ENCODE measurements at places on chromosomes 1 and 21.

DNA sequence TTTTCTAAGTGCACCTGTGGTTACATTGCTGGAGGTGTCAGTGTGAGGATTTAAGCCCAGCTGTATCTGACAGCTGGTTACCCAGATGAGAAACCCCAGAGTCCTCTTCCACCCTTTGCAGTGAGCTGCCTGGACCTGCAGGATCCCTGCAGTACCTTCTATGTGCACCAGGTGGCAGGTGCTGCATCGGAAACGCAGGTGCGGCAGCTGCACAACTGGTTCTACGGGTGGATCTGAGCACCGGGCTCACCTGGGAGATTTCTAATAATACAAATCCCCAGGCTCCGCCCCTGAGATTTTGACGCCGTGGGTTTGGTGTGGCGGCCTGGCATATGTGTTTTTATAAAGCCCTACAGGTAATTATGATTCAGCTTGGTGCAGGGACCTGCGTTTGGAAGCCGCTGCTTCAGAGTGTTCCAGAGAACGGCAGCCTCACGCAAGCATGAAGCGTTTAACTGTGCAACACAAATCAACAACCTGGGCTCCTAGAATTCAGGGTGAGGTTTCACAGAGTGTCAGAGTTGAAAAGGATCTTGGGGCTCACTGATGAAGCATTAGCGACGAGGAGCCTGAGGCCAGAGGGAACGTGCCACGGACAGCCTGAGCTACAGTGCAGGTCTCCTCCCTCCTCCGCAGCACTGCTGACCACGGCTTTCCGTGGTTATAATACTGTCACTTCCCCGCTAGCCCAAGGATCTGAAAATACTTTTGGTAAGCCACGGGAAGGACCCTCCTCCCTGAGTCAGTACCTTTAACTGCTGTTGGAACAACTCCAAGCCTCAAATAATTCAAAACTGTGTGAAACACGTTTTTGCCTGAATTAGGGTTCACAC, 96.7 kb upstream of the TRABD2B start:
- DNase-seq, result peak; percentile 18

DNA sequence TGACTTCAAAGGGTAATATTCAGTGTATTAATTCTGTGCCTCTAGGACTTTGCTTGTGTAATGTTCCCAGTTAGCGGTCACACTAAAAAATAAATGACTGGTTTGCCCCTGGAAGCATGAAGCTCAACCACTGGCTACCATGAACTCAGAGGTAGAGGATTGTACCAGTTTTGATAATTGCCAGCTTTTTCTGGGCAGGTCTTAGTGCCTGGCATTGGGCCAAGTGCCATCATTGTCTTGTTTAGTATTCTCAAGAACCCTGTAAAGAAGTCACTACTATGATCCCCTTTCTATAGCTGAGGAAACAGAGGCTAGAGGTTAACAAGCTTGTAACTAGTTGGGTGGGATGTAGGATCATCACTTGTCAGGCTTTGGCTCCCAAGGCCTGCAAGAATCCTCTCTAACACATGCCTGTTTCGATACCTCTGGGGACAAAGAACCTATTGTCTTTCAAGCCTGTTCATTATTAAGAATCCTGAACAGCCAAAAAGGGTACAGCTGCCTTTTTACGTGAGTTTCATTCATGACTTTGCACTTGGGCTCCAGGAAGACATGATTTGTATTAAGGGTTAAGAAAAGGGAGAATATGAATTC, 121.9 kb upstream of the JUN start:
- no peak for DNase-seq

- peak; percentile 47 for DNase-seq
Observed at GRCh38 chr21:45618287-45618686, 25.2 kb upstream of the PCBP3 start.

- no peak for DNase-seq
Observed at GRCh38 chr1:181778640-181779260, 282.8 kb downstream of the ZNF648 start.

GRCh38 chr1:77316966-77317365, 35.1 kb downstream of the AK5 start:
- DNase-seq, result peak; percentile 48

DNA sequence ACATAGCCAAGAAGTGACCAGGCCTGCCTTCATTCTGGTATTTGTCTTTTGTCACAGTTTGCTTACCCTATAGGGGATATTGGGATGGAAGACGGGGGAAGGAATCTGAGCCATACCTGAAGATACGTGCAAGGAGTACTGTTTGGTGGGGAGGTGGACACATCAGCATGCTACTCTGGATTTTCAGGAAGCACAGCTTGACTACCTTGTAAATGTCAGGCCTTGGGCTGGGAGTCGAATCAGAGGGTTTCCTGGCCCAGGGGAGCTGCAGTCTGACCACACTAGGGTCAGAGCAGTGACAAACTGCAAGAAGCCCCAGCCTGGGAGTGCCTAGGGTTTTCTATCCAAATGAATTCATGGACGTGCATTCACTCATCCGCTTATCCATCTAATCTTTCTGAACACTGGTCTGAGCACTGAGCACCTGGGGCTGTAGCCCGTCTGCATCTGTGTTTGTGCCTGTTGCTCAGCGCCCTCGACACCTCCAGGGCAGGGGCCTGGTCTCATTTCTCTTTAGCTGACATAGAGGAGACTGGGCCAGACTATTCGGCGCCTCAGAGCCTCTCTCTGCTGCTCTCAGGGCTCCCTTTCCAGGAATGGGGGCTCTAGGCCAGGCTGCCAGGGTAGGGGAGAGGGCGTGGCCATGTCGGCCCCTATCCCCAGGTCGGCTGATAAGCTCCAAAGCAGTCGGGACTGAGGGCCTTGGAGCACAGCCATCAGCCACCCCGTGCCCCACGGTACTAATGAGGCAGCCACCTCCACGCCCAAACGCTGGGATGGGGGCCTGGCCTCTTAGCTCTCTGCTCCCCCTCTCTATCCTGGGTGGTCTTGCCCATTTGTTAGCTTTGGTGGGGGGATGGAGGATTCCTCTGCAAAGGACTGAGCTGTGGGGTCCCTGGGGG, 47.0 kb upstream of the SLC2A1 start:
- no peak for DNase-seq

DNA sequence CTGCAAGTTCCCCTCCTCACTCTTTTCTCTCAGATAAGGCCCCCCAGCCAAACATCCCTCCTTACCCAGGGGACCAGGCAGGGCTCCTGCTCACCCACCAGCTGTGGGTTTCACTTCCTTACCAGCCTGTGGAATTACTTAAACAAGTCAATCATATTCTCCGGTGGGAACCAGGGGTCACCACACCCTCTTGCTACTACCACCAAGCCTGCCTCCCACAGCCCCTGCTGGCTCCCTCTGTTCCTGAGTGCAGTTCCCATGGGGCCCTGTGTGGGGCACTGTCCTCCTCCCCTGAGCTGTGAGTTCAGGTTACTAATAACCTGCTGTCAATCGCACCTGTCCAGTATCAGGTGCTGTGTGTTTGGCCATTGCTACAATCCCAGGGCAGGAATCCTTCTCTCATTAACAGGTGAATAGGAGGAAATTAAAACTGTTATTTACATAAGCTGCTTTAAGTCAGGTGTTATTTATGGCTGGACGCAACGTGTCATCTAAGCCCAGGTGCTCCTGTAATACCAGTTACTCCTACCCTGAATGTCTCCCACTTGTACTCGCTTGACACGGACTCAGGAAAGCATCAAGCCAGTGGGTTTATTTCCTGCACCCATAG, 53.1 kb upstream of the LBR start:
- no peak for DNase-seq

DNA sequence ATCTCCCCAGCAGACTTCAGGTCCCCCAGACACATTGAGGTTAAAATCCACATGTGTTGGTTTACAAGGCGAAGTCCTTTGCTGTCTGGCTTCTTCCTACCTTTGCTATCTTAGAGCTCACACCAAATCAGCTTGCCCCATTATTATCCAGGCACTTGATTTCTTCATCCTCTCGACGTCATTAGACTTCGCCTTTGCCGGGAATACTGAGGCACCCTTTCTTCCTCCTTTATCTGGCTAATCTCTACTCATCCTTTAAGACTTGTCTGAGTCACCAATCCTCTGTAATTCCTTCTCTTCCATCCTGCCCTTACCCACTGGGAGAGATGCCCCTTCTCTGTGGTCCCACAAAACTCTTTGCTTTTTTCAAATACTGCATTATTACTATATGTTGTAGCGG, 9.2 kb upstream of the XCL2 start:
- no peak for DNase-seq

- no peak for DNase-seq
Observed at GRCh38 chr1:34795916-34796315, 3.1 kb downstream of the GJA4 start.

- DNase-seq, result no peak
Observed at GRCh38 chr21:31802331-31802730, 70.4 kb upstream of the SCAF4 start.

- DNase-seq, result no peak
Observed at GRCh38 chr1:229121845-229122436, 149.0 kb upstream of the RAB4A start.

- no peak for DNase-seq
Observed at GRCh38 chr1:43557744-43558245, 27.1 kb downstream of the PTPRF start.

DNA sequence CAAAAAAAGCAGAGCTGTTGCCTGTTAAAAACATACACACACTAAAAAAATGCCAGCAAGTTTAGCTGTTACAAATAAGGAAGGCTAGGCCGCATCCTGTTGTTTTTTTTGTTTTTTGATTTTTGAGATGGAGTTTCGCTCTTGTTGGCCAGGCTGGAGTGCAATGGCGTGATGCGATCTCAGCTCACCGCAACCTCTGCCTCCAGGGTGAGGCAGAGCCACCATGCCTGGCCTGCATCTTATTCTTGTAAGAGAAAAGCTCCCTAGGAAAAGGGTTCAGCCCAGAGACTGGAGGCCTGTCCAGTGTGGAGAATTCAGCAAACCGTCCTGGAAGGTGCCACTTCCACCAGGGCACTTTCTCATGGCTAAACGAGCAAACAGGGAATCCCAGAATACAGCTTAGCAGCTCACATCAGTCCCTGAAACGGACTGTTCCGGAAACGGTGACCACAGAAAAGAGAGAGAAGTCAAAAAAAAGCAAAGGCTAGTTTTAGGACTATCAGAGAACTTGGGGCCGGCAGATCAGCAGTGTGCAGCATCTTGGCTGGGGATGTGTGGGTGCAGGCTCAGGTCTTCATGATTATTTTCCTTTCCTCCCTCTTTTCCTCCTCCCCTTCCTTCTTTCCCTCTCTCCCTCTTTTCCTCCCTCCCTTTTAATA, 283.6 kb downstream of the AJAP1 start:
- DNase-seq, result no peak

DNA sequence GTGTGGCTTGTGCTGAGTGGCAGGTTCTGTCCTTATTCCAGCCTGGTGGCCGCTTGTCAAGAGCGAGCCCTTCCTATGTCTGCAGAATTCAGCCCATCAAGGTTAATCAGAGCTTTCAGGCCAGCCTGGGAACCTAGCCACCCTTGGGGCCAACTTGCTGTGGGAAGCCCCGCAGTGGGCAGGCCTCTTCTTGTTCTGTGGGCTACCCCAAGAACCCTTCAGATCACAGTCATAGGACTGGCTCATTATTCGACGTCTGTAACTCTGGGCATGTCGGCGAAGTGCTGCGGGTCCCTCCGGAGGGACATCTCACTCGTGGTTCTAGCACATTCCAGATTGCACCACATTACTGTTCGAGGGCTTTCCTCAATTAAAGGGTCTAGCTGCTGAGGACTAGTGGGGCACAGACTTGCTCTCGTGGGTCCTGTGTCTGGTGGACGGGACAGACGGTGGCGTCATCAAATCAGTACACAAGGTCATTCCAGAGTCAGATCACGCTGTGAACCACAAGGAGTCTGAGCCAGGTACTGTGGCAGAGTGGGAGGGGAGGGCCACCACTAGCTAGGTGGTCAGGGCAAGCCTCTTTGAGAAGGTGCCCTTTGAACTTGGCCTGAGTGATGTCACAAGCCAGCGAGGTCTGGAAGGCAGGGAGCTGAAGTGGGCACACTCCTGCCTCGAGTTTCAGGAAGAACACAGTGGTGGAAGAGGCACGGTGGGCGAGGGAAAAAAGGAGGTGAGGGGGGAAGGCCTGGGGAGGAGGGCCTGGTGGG, 20.3 kb upstream of the TNFRSF1B start:
- DNase-seq, result no peak

- DNase-seq, result no peak
Observed at GRCh38 chr1:5944154-5944842, 47.9 kb downstream of the NPHP4 start.

DNA sequence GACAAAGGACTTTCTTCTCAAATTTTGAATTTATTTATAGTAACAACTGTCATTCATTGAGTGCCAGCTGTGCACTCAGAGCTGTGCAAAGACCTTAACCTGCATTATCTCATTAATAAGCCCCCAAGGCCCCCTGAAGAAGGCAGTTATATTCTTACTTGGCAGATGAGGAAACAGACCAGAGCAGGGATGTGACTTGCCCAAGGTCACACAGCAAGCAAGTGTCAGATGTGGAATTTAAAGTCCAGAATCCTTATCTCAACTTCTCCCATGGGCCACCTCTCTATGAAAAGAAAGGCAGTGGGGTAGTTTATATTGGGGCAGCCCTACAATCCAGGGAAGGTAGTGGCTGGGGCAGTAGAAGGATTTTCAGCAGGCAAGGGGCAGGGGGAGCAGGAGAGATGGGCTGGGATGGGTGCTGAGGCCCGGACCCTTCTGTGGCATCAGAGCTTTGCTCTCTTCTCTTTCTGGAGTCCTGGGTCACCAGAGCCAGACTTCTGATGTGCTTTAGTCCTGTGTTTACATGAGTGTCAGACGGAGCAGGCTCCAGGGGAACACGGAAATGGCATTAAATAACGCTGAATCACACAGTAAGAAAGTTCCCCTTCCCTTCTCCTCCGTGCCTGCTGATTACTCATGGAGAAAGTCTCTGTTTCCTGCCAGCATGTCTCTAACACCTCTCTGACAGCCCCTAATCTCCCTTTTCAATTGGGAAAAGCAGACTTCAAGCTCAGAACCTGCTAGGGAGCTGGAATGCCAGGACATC, 39.5 kb downstream of the EPHB2 start:
- DNase-seq, result peak; percentile 98

- DNase-seq, result no peak
Observed at GRCh38 chr1:38699330-38700076, 160.1 kb downstream of the RRAGC start.

DNA sequence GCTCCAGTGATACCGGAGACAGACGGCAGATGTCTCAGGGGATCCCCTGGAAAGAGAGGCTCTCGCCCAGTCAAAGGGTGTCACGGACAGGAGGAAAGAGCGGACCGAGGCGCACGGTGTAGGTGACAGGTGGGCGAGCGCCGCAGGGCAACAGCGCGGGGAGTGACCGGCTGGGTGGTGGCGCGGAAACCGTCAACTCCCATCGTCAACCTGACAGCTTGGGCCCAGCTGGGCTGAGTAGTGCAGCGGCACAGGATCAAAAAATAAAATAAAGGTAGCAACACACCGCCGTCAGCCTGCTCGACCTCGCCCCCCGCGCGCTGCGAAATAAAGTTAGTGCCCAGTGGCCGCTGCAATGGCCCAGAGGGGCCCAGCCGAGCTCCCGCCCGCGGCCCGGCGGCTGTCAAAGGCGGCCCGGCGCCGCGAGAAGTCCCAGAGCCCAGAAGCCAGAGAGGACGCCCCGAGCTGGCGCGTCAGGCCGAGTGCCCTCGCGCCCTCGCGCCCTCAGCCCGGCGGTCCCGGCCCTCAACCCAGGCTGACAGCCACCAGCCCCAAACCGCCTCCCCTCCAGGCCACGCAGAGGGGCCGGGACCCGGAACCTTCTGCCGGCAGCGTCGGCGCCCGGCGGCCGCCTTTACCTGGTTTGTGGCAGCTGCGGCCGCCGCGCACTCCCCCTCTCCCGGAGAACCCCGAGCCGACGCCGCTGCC, at the start of gene LYST:
Gene LYST, minus strand, starts transcription at position 702 of the 708 bp plus-strand sequence. CDS start 36,489 bp downstream, outside the sequence.
- peak; percentile 52 for DNase-seq

- no peak for DNase-seq
Observed at GRCh38 chr1:29240400-29240837, 4.1 kb downstream of the PTPRU start.

GRCh38 chr1:5939271-5940170, 52.7 kb downstream of the NPHP4 start:
- DNase-seq, result no peak
